ENCODE measurements at places on chromosomes 1 and 21.
A peak's percentile ranks its signal among the peaks of the same experiment; 100 is the strongest.

DNA sequence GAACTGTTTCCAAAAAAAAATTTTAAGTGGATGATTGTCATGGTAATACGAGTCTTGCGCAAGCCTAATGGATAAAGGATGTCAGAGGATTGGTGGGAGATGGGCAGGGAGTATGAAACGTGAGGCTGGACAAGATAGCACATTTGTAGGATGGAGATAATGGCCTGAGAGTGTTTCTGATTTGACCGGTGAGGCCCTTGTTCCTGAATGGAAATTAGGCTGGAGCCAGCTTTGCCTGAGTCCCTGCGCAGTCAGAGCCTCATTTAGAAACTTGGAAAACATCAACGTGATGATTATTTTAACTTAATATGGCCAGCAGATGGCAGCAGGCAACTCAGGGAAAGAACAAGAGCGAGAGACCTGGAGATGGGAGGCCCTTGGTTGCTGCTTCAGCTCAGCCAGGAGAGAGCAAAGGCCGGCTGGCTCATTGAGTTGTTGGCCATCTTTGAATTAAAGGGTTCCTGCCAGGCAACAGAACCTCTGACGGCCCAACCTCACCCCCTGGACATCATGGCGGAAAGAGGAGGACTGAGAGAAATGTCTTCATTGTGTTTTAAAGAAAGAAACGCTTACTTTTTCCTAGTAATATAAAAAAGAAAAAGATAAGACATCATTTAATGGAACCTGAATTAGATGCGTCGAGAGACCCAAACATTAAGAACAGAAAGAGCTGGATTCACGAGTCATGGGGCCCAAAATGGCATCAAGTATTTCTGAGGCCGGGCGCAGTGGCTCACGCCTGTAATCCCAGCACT lies 80.3 kb downstream of the SELENOF start:
- peak; percentile 73 for DNase-seq

DNA sequence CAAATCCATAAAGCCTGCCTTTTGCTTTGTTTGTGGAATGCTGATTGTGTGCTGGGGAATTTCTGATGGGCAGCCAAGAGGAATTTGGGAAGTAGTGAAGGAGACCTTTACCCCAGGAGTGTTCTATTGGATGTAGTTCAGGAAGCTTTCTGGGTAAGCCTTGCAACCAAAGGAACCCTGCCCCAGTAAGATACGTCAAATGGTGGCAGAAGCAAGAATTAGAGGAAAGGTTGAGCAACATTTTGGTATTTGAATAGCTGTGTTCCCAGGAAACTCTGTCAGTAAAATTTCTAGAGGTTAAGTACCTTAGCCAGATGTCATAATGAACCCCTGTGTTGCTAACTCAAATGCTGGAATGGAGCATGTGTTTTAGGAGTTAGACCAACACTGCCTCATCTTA lies 6.4 kb downstream of the MGST3 start:
- DNase-seq: no peak

DNA sequence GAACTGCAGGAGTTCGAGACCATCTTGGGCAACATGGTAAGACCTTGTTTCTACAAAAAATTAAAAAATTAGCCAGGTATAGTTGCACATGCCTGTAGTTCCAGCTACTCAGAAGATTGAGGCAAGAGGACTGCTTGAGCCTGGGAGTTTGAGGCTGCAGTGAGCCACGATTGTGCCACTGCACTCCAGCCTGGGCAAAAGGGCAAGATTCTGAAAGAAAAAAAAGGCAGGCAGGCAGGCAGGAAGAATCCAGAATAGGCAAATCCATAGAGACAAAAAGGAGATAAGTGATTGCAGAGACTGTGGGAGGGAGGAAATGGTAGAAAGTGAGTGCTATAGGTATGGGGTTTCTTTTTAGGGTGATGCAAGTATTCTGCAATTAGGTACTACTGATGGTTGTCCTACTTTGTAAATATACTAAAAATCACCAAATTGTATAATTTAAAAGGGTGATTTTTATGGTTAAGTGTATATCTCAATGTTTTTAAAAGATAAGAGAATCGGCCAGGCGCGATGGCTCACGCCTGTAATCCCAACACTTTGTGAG lies 29.4 kb downstream of the ZZZ3 start:
- DNase-seq: no peak

- DNase-seq: no peak
Observed at GRCh38 chr1:8512504-8512903, 194.6 kb downstream of the SLC45A1 start.

- DNase-seq: peak; percentile 47
Observed at GRCh38 chr1:97849345-97850340, 71.2 kb downstream of the DPYD start.

- DNase-seq: no peak
Observed at GRCh38 chr1:116375887-116376728, 3.1 kb downstream of the ATP1A1 start.

GRCh38 chr1:90262791-90263190 lies 267.9 kb downstream of the ZNF326 start:
- no peak for DNase-seq

- DNase-seq: no peak
Observed at GRCh38 chr1:236659792-236660587, 26.3 kb upstream of the ACTN2 start.

DNA sequence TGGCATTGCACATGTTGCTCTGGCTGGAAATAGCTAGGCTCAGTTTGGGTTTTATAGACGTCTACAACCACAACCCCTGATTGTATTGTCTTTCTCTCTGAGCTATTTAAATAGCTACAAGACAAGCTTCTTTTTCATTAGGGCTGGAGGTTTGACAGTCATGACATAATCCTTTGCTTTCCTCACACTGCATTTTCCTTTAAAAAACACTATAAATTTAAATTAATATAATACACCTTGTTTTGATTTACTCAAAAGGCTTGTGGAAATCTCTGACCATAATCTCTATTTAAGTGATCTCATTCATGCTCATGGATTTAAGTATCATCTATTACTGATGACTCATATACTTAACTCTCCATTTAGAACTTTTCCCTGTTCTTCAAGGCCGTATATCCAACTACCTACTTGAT lies 50.4 kb upstream of the PTGFR start:
- DNase-seq: no peak

DNA sequence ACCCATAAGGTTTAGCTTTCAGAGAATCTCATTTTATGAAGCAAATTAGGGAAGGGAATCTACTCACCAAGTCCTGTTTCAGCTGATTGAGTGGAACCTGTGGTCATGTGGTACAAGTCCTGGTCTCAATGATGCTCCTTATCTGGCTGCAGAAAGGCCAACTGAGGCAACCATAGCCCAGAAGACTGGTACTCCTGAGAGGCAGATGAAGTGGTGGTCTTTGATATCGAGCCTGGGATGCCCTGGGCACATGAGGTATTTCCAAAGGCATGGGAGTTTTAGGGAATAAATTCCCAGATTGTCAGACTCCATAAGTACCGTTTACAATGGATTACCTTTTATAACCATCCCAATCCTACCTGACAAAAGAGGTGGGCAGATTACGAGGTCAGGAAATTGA lies 3.3 kb downstream of the MX1 start:
- no peak for DNase-seq

- DNase-seq: no peak
Observed at GRCh38 chr1:110002695-110003094, 18.1 kb downstream of the AHCYL1 start.

DNA sequence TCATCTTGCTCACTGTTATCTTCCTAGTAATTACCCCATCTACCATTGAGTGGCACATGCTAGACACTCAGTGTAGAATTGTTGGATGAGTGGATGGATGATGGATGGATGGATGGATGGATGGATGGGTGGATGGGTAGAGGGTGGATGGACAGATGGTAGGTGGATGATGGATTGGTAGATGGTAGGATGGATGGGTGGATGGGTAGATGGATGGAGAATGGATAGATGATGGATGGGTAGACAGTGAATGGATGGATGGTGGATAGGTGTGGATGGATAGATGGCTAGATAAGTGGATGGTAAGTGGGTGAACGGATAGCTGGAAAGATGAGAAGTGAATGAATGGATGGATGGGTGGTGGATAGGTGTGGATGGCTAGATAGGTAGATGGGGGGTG lies 165.3 kb upstream of the KLHDC7A start:
- DNase-seq: no peak

DNA sequence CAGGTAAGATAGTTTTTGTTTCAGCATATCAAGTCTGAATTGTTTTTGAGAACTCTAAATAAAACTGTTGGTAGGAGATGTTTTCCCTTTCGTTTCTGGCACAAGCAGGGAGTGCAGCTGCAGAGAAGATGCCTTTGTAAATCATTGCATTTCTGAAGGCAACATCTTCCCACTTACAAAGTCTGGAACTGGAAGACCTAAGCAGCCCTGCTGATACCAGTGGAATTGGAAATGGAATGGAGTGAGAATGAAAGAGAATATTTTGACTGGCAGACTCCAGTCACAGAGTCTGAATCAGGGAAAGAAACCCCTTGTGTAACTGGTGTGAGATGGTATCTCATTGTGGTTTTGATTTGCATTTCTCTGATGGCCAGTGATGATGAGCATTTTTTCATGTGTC lies 815.6 kb downstream of the LTN1 start:
- no peak for DNase-seq

GRCh38 chr1:186899577-186899976 lies 70.8 kb downstream of the PLA2G4A start:
- no peak for DNase-seq

- DNase-seq: no peak
Observed at GRCh38 chr21:16116069-16116468, 386.3 kb downstream of the USP25 start.

DNA sequence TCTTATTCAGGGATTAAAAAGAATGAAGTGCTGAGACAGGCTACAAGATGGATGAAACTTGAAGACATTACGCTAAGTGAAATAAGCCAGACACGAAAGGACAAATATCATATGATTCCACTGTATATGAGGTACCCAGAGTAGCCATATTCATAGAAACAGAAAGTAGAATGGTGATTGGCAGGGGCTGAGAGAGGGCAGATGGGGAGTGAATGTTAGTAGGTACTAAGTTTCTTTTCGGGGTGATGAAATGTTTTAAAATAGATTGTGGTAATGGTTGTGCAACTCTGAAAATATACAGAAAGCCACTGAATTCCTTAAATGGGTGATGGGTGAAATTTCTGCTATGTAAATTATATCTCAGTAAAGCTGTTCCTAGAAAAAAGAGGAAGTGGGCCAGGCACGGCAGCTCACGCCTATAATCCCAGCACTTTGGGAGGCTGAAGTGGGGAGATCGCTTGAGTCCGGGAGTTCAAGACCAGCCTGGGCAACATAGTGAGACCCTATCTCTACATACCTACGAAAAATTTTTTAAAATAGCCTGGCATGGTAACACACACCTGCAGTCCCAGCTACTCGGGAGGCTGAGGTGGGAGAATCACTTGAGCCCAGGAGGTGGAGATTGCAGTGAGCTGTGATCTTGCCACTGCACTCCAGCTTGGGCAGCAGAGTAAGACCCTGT lies 15.9 kb downstream of the SLC27A3 start:
- no peak for DNase-seq

DNA sequence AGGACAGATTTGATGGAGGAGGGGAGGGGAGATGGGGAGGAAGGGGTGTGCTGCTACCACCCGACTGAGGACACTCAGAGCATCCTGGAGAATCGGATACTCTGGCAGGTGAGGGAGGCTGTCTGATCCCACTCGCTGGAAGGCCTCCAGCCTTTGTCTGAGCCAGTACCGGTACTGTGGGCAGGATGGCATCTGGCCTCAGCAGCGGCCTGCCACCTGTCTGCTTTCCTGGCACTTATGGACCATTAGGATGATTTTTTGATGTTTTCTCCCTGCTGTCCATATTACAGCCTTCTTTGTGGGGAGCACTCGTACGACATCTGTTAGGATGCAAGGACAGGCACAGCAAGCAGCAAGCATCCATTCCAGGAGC lies 11.5 kb downstream of the ATP2B4 start:
- DNase-seq: no peak

DNA sequence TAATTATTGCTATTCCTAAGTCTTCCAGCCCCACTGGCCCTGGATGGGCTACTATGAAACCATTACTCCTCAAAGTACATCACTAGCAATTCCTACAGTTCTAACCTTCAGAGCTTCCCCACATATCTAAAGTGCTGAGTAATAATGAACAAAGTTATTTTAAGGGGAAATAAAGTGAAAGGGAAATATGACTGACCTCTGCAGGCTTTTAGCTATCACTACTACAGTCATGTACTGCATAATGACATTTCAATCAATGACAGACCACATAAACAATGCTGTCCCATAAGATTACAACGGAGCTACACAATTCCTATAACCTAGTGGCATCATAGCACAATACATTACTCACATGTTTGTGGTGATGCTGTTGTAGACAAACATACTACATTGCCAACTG lies 32.5 kb upstream of the ASPM start:
- peak; percentile 5 for DNase-seq

DNA sequence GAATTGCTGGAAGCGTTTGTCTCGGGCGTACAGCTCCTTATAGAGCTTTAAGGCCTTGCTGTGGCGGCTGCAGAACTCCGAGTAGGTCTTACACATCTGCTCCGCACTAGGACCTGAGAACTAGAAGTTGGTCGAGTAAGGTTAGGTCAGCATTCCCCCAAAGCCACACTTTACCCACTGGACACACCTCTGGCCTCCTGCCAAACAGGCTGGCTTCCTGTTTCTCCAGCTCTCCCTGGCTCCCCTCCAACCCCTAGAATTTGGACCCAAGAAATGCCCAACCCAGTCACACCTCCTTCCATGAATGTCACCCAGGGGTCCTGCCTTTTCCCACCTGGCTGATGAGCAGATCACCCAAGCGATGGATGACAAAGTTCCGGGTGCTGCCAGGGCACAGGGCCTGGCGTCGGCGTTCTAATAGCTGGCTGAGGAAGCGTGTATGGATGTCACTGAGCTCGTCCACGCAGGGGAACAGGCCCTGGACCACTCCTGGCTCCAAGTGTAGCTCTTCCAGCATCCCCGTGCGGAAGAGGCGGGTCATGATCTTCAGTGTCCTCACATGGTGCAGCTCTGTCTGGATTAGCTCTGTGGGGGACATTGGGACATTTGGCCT lies 15.6 kb downstream of the ARHGEF2 start:
- no peak for DNase-seq

- no peak for DNase-seq
Observed at GRCh38 chr1:48661726-48662463, 114.8 kb downstream of the BEND5 start.

GRCh38 chr1:224563666-224564065 lies 52.5 kb upstream of the CNIH3 start:
- no peak for DNase-seq

DNA sequence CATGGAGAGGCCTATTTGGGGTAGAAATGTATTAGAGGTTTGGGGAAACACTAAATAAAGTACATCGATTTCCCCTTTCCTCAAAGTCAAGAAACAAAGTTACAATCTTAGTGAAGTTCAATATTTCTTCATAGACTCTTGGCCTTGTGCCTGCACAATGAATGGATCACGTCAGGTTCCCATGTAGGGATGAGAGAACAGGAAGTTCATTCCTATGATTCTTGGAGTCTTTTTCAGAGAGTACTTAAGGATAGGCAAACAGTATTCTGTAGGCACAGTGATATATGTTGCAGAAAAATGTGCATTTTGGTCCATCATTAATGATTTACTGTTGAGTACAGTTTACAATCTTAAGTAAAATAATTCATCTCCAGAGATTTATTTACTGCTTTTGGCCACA lies 275.5 kb downstream of the RGS7 start:
- DNase-seq: no peak
